ENCODE measurements at places on chromosomes 4 and X.

- DNase-seq: no peak
Measured at GRCh38 chrX:111483881-111484280, 27.6 kb upstream of the SERTM2 start.

GRCh38 chr4:171117457-171117856 is 695.7 kb upstream of the GALNTL6 start:
- DNase-seq: peak; percentile 2

DNA sequence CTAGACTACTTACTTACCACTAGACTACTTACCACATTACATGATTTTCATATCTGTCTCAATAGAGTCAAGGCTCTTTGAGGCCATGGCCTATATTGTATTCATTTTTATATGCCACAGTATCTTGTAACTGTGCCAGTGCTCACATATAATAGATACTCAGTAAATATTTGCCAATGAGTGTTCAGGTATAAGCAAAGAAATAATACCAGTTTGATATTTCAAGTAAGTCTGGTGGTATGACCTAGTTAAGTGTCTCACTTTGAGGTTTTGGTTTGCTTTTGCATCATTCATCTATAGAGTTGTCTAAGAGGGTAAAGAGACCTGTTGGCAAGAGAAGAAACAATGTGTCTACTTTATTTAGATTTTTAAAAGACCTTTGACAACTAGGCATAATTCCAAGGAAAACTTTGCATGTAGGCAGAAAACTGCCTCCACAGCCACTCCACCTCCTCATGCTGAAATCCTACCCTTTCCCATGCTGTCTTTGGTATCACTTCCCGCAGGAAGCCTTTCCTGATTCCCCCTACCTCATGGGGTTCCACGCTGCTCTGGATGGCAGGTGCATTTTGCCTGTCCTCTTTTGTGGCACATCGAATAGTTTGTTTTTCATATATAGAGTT is 91.3 kb upstream of the KLHL13 start:
- DNase-seq: no peak

DNA sequence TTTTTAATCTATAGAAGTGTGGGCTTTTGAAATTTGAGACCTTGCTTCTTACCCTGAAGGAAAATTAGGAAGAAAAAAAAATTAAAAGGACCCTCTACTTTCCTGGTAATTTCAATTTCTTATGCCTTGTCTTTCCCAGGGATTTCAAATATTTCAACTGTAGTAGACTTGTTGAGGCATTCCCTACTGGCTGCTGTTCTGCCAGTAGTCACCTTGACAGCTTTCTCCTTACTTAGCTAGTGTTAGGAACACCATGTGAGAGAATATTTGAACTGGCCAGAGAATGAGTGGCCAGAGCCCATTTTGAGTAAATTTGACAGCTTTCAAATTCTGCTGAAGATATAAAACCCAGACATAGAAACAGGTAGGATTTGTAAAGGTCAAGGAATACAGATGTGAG is 24.0 kb upstream of the GBA3 start:
- DNase-seq: no peak

- no peak for DNase-seq
Measured at GRCh38 chr4:1998296-1998695, 10.5 kb downstream of the NELFA start.

GRCh38 chrX:39158801-39159657 is 357.8 kb downstream of the MID1IP1 start:
- peak; percentile 9 for DNase-seq

DNA sequence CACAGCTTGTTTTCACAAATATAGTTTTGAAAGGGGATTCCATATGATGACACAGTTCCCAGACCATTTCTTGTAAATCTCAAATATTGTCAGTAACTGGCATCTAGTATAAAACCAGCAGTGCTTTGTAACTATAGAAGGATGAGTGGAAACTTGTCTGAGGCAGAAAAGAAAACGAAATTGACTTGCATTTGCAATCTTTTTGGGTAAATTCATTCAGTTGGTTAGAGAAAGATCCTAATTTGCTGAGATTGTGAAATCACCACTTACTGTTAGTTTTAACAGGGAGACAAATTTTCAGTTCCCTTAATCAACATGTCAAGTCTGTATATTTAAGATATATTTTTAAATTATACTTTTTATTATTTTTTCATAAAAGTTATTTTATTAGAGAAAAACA is 71.5 kb upstream of the VEGFC start:
- no peak for DNase-seq

Measured in fibroblast of mammary gland (primary cell).